ENCODE measurements at places on chromosomes 3 and 15.

DNA sequence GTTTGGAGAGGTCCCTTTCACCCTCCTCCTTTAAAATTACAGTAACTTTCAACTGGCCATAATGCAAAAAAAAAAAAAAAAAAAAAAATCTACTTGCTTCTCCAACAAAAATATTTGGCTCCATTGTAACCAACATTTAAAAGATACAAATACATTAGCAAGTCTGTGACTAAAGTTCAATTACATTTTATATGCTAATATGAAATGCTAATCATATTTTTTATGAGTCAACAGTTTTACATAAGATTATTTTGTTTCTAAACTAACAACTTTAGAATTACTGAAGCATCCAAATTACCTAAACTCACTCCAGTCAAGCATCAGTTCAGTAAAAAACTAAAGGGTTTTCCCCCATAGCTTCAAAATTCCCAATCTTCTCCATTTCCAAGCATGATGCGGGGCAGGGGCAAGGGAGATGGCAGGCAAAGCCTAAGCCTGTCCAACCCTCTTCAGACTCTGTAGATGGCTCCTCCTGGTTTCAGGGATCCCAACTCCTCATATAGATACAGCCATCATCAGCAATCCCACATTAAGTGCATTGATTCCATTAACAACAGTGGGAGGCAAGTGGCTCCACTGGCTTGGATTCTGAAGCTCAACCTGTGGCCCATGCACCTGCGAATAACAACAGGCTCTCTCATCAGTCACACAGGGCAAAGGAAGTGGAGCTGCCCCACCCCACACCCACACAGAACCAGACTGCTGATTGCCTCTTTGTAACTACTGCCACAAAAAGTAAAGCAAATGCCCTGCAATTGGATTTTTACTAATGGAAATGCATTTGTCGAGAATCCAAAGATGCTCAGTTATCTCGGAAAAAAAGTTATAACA is 15.0 kb downstream of the SFMBT1 start:
- no peak for DNase-seq

DNA sequence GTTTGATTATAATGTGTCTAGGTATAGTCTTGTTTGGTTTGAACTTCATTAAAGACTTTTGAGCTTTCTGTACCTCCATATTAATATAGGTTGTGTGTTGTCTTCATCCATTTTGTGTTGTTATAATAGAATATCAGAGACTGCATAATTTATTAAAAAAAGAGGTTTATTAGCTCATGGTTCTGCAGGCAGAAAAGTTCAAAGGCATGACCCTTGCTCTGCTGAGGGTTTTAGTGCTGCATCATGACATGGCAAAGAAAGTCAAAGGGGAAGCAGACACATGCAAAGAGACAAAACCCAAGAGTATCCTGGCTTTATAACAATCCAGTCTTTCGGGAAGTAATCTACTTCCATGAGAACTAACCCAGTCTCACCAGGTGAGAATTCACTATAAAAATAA is 358.2 kb downstream of the EDEM1 start:
- no peak for DNase-seq

DNA sequence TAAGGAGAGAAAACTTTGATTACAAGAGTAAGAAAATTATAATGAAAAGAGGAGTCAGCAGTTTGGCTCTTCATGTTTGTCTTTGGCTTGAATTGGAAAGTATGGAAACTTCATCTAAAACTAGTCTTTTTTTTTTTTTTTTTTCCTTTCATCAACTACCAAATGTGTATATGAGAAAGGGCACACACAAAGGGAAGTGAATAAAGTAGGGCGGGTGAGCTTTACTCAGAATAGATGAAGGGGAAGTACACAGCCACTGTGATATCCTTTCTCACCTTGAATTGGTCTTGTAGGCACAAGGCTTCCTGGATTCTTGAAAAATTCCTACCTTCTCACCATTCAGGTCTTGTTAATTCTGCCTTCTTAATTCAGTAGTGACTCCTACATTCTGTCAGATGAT is 652.3 kb upstream of the KCNMB2 start:
- DNase-seq: no peak

GRCh38 chr3:184601576-184602371 is 40.2 kb downstream of the EPHB3 start:
- no peak for DNase-seq

GRCh38 chr15:44735482-44736180 is 697 bp upstream of the TRIM69 start:
- DNase-seq: no peak
